ENCODE measurements at places on chromosomes 5 and 9.

DNA sequence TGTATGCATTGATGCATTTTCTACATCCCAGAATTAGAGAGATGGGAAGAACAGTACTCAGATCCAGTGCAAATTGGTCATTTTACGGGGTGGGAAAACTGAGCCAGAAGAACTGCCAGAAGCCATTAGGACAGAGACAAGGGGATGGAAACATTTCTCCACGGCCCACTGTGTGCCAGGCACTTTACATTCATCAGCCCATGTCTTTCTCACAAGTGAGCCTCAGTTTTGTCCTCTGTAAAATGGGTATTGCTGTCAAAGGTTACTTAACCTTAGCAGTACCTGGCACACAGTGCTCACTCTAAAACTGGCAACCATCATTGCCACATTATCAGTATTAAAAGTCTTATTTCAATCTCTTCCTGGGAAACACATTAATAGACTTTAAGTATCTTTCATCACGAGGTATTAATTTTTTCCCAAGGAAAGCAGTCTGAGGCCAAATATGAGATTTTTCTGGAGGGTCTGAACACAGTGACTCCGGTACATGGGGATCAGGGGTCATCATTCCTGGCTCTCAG lies 5.2 kb downstream of the DUSP1 start:
- DNase-seq = no peak

DNA sequence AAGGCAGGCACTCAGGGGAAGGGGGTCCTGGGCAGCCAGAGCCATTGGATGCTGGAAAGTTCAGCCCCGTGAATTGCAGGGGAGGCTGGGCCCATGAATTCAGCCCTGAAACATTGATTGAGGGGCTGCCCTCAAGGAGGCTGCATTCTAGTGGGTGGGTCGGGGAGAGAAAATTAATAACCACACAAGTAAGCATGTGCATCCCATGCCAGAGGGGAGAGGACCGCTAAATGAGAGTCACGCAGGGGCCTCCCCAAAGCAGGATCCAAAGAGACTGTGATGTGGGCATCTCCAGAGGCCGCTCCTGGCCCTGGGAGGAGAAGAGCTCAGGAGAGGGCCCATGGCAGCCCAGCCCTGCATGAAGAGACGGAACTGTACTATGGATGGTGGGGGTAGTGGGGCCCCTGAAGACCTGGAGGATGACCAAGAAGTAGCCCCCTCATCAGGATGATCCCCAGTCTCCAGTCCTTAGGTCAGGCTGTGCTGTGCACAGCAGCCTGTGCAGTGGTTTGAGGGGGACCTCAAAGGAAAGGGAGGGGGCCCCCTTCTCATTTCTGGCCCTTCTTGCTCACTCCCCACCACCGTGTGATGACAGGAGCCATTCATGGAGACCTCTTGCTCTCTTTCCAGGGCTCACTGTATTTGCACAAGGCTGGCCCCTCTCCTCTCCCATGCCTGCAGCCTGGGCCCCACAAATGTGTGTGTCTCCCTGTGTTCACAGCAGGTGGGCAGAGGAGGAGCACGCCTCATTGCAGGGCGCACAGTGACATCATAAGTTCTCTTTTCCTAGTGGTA lies 233.6 kb upstream of the IRX1 start:
- DNase-seq = no peak

DNA sequence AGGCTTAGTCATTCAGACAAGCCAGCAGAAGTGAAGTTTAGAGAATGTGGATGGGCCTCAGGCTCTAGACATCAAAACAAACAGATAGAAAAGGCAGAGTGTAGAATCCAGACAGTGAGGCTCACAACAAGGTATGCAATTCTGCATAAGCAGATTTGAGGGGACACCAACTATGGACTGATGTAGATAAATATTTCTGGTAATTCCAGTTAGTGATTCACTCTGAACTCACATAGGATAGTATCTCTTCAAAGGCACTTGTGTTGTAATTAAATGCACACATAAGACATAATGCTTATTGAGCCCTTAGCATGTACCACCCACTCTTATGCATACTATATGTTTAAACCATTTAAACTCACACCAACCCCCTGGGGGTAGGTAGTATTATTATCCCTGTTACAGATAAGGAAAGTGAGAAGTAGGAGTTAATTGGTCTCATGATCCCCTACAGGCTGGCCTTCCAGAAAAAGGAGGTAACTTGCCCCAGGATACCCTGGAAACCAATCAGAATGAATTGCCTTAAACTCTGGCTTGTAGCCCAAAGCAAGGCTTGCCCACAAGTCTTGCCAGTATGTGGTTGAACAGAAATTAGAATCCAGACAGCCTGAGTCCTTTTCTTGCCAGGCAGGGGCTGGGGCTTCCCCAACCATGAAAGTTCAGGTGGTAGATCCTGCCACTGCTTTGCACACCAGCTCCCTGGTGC lies 39.5 kb upstream of the HSPB3 start:
- no peak for DNase-seq

- DNase-seq = peak; percentile 28
Measured at GRCh38 chr5:139474890-139475791, 4.3 kb downstream of the SMIM33 start.

GRCh38 chr5:149680810-149681221 lies 49.3 kb upstream of the PPARGC1B start:
- DNase-seq = no peak

GRCh38 chr5:168312606-168313295 lies 21.3 kb downstream of the WWC1 start:
- no peak for DNase-seq

GRCh38 chr9:111449705-111450104 lies 34.5 kb downstream of the ECPAS start:
- no peak for DNase-seq

GRCh38 chr5:139133282-139133681 lies 64.9 kb downstream of the SIL1 start:
- no peak for DNase-seq

DNA sequence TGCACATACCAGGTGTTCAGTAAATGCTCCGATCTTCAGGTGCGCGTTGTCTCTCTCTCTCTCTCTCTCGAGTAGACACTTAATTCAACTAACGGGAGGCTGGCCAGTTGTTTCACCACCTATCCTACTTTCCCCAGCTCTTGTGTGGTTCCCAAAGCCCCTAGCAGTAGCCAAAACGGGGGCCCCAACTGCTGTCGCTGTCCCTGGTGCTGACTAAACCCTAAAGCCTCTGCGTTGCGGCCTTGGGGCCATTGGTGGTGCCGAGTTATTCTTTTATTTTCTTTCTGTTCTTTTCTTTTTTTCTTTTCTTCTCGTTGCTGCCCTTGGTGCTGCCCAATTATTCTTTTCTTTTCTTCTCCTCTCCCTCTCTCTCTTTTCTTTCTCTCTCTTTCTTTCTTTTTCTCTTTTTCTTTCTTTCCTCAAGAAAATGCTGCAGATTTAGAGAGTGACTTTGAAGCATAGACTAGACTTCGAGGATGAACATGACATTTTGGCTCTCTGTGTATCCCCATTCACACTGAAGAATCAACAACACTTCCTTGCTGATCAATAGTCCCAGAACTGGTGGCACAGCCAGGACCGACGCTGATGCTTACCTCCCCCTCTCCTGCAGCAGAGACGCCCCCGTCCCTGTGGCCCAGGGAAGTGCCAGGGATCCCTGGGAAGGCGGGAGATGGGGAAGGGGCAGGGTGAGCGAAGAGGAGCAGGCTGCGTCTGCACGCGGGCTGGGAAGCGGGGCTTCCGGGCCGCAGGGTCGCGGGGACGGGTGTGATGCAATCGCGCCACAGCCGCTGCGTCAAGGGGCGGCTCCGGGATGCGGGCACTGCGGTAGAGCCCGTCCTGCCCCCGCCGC lies at the start of gene FBLL1:
FBLL1 (plus strand) TSS at position 785 of the 853 bp plus-strand sequence. CDS start 200 bp downstream, outside the sequence.
- DNase-seq = no peak

- DNase-seq = no peak
Measured at GRCh38 chr5:6468870-6469269, 20.2 kb downstream of the UBE2QL1 start.

DNA sequence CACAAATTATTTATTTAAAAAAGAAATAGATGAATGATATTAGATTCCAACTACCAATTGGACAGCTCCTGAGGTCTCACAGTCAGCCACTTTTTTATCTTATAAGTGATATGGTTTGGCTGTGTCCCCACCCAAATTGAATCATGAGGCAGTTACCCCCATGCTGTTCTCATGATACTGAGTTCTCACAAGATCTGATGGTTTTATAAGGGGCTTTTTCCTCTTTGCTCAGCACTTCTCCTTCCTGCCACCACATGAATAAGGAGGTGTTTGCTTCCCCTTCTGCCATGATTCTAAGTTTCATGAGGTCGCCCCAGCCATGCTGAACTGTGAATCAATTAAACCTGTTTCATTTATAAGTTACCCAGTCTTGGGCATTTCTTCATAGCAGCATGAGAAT lies 12.9 kb downstream of the NLN start:
- no peak for DNase-seq

DNA sequence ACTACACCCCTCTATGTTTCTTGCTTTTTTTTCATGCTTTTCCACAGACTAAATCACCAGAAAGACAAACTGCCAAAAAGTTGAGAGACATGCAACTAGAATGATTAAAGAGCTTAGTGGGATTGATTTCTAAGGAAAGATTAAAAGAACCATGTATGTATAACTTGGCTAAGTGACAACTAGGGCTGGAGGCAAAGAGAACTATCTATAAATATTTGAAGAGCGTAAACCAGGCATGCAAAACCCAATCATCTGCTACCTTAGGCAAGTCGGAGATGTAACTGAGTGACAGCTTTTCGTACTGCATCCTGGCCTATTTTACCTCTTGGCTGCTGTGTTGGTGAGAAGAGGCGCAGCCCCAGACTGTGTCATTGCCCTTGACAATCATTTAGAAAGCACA lies 121.0 kb upstream of the TLX3 start:
- DNase-seq = no peak

- DNase-seq = no peak
Measured at GRCh38 chr5:144945503-144945902, 774.8 kb downstream of the KCTD16 start.

DNA sequence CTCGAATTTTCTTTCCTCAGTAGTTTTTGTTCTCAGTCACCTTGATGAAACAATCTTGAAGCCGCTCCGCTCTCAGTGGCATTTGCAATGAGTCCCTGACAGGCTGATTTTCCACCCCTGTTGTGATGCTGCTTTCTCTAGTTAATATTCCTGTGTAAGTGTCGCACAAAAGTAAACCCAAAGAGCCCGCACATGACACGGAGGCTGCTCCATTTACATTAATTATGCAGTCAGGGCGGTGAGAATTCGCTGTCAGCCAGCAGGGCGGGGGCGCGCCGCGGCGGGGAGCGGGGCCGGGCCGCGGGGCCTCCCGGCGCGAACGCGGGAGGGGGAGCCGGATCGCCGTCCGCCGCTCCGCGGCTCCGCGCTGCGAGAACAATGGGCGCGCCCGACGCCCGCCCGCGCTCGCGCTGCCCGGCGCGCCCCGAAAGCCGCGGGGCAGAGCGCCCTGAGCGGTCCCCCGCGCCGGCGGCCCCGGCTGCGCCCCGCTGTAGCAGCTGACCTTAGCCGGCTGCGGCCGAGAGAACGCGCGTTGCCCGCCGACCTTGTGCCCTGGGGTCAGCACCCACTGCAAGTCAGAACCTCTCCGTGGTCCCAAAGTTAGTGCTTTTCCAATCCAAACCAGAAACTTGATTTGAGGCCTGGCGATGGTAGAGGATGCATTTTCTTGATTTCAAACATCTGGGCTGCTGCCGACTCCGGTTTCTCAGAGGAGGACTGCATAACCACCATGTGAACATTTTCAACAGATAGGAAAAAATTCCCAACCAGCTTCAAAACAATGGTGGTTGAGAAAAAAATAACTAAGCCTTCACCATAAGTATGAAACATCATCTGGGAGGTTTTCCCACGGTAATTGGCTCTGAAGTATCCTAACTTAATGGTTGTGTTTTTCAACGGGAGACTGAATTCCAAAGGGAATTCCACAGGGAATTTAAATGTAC lies 142.6 kb downstream of the PBX3 start:
- DNase-seq = peak; percentile 23

GRCh38 chr5:61320860-61321259 lies 11.2 kb upstream of the ZSWIM6 start:
- DNase-seq = no peak

DNA sequence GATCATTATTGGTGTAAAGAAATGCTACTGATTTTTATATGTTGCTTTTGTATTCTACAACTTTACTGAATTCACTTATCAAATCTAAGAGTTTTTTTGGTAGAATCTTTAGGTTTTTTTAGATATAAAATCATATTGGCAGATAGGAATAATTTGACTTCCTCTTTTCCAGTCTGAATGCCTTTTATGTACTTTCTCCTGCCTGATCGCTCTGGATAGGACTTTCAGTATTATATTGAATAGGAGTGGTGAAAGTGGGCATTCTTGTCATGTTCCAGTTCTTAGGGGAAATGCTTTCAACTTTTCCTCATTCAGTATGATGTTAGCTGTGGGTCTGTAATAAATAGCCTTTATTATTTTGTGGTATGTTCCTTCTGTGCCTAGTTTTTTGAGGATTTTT lies 8.3 kb downstream of the AHRR start:
- DNase-seq = no peak

DNA sequence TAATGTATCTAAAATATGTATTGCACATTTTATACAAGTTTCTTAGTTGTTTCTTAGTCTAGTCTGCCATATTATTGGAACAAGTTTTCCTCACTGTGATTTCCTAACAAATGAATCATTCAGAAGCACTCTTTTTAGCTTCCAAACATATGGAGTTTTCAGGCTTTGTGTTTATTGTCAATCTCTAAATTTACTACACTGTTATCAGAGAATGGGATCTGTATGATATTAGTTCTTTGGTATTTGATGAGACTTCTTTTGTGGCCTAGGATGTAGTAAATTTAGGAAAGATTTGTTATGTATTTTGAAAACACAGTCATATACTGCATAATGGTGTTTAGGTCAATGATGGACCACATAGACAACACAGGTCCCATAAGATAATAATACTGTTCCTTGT lies 25.7 kb downstream of the SREK1IP1 start:
- no peak for DNase-seq
